GM12891 (cell line): ENCODE measurements at places on chromosomes 6 and 20.

DNA sequence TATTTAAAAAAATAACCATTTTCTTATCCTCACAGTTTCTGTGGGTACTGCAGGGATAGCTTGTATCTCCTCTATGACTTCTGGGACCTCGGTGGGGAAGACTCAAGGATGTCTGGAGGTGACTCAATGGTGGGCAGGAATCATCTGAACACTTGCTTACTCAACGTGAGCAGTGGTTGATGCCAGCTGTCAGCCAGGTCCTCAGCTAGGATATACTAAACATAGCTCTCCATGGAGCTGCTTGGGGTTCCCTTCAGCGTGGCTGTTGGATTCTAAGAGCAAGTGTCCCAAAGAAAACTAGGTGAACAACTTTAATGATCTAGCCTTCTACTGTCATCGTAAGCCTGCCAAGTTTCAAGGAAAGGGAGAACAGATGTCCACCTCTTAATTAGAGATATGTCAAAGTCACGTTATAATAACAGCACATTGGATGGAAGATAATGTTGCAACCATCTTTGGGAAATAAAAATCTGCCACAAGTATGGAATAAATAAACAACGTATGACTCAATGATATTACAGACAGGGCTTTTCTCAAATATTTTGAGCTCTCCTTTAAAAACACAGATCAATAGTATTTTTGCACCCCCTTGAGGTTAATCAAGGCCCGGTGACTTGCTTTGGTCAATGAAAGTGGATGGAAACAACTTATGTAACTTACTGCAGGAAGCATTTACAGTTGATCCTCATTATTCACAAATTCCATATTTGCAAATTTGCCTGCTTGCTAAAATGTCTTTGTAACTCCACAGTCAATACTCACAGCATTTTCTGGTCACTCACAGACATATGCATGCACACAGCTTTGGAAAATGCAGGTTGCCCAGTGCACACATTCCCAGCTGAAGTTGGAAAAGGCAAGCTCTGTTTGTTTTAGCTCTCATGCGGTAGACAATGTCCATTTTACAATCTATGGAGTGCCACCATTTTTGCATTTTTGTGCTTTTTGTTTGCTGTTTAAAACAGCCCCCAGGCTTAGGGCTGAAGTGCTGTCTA is 6.6 kb upstream of the HEBP2 start:
- no peak for DNase-seq

DNA sequence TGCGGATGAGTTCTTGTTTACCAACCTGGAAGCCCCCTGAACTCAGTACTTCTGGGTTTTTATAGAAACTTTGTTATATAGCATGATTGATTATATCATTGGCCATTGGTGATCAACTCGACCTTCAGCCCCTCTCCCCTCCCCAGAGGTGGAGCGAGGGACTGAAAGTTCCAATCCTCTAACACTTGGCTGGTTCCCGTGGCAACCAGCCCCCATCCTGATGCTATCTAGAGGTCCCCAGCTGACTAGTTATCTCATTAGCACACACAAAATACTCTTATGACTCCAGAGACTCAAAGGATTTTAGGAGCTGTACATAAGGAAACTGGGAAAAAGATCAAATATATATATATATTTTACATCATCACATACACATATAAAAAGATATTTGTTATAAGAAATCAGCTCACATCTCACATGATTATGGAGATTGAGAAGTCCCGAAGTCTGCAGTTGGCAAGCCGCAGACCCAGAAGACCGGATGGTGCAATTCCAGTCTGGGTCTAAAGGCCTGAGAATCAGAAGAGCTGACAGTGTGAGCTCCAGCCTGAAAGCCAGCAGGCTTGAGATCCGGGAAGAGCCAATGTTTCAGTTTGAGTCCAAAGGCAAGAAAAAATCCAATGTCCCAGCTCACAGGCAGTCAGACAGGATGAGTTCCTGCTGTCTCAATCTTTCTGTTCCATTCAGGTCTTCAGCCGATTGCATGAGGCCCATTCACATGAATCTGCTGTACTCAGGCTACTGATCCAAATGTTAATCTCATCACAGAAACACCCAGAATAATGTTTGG is 179.3 kb upstream of the DTNBP1 start:
- no peak for DNase-seq

DNA sequence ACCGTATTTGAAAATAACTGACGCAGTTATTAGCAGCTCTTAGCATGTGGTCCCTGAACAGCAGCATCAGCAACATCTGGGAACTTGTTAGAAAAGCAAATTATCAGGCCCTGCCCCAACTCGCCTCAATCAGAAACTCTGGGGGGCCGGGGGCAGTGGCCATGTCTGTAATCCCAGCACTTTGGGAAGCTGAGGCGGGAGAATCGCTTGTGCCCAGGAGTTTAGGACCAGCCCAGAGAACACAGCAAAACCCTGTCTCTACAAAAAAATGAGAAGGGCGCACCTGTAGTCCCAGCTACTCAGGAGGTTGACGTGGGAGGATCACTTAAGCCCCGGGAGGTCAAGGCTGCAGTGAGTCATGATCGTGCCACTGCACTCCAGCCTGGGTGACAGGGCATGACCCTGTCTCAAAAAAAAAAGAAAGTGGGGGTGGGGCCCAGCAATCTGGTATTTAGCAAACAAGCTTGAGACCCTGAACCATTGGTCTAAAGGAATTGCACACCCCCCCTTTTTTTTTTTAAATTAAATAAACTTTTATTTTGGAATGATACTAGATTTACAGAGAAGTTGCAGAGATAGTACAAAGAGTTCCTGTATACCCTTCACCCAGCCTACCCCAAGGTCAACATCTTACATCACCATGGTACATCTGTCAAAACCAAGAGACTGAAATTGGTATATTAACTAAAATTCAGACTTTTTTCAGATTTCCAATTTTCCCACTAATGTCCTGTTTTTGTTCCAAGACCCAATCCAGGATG is 6.7 kb downstream of the SRXN1 start:
- DNase-seq = no peak

DNA sequence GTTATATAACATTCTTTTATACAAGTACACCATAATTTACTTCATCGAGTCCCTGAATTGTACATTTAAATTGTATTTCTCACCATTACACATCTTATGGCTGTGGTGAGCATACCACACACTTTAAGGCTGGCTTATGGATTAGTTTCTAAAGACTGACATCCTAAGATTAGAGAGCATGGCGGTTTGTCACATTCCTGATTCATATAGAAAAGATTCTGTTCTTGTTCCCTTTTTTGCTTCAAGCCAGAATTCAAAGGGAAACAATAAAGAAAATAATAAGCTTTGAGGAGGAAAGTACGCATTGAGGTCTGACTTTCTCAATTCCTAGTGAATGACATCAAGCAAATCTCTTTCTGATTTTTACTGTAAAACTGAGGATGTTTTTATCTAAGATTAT is 2.5 kb downstream of the BTN1A1 start:
- no peak for DNase-seq

GRCh38 chr6:163395831-163396185 is 18.7 kb upstream of the QKI start:
- no peak for DNase-seq

DNA sequence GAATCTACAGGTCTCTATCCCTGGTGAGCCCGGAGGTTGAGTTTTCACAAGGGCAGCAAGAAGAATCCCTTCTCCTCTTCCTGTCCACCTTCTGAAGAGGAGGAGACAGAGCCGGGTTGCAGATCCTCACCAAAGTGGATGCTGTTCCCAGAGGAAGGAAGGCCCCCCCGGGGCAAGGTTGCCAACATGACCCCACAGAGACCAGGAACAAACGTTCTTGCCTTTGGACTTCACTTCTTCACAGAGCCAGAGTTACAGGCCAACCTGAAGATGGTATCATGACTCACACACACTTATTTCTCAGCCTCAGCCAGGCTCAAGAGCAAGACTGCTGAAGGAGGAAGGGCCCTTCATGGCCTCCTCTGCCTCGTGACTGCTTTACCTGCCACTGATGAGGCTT is 384.3 kb downstream of the CD83 start:
- no peak for DNase-seq

GRCh38 chr6:37643851-37644672 is 53.6 kb downstream of the MDGA1 start:
- no peak for DNase-seq

GRCh38 chr20:14009208-14009607 is 13.9 kb downstream of the MACROD2 start:
- DNase-seq = no peak

DNA sequence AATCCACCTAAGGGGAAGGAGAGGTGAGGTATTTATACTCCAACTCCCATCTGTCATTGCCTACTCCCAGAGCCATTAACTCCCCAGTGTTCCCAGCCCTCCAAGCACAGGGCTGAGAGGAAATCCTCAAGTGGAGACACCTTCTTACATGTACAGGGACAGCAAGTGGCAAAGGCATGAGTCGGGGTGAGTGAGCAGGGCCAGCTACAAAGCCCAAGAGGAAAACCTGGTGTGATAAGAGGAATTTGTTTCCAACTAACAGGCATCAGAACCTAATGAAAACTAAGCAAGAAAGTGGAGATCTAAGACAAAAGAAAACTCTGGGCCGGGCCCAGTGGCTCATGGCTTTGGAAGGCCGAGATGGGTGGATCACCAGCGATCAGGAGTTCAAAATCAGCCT is 70.0 kb upstream of the SRSF6 start:
- DNase-seq = no peak

- no peak for DNase-seq
Measured at GRCh38 chr20:23924751-23925150, 45.2 kb upstream of the CST5 start.

- DNase-seq = no peak
Measured at GRCh38 chr6:118959903-118960302, 24.9 kb upstream of the MCM9 start.

- DNase-seq = no peak
Measured at GRCh38 chr6:43243664-43244321, 512 bp downstream of the TTBK1 start.

DNA sequence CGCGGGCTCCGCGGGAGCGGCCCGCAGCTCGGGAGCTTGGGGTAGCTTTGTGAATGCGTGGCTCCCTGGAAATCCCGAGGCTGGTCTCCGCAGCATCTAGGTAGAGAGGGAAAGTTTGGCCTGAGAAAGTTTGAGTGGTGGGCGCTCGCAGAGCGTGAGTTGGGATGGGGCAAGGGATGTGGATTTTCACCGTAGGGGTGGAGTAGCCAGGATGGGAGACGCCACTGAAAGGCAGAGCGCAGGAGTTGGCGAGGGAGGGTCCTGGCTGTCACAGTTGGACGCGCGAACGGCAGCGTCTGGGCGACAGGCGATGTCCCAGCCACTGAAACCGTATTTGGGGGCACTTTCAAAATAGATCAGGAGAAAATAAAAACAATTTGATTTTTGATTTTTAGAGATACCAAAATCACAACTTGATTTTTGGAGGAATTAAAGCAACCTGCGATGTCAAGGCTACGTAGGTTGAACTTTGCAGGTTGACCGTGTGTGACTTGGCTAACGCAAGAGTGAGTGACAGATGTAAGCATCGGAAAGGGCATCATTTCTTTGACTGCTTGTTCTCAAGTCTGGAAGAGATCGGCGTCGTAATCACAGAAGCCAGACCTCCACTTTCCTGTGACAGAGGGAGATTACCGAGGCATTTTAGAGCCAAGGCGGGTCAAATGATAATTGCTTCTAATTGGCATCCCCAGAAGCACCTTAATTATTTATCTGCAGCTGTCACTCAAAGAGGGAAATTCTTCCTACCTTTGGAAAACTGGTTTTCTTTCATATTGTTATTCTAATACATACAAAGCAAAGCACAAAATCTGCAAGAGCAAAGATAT is 646 bp downstream of the HEY2 start:
- DNase-seq = no peak

GRCh38 chr6:163532526-163533078 is 118.1 kb downstream of the QKI start:
- DNase-seq = no peak
